ENCODE measurements at places on chromosomes 3 and 15.

DNA sequence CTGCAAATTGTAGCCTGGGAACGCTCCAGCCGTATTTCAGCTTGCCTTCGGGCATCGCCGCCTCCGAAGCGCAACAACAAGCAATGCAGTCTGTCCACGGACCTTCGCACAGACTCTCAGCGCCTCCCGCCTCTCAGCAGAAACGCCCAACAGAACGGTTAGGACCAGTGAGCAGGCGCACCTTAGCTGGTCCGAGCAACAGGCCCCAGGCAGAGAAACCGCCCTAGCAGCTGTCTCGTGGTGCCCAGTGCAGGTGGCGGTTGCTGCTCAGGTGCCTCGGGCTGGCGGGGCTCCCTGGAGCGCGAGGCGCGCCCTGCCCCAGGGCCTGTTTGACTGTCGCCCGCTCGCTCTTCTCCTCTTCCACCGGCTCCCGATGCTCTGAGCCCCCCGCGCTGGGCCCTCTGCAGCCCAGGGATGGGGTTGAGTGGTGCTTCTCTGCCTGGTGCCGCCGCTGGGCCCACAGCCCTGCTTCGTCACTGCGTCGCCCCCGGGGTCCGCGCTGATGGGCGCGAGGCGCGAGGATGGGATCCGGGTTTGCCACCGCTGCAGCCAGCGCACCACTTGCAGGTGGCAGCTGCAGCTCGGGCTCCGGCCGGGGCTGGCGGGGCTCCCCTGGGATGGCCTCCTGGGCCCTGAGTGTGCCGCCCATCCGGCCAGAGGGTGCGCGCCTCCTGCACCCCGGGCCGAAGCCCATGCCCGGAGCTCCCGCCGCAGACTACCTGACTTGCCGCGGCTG is 268.4 kb upstream of the FRG2C start:
- no peak for DNase-seq

DNA sequence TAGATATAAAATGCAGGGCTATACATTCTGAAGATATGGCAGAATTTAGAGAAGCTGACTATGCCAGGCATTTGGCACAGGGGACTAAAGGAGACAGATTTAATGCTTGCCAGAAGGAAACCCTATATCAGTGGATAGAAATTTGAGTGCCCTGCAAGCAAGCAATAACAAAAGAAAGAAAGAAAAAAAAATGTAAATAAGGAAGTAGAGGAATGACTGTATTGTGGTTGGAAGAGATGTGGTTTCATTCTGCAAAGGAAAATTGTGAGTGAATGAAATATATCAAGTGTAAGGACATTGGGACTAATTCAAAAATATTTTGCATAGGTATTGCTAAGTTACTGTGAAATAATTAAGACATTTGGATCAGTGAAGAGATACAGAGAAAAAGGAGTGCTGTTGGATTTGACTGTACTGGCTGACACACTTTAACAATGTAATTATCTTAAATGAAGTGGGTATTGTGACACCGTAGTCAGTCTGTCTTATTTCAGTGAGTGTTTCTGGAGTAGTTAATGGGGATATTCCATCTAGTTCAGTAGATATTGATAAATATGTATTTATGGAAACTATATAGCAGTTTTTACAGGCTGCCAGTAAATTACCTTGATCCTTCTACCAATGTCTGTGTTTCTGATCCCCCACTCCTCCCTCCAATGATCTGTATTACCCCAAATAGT is 418.2 kb downstream of the CNTN4 start:
- DNase-seq = no peak

DNA sequence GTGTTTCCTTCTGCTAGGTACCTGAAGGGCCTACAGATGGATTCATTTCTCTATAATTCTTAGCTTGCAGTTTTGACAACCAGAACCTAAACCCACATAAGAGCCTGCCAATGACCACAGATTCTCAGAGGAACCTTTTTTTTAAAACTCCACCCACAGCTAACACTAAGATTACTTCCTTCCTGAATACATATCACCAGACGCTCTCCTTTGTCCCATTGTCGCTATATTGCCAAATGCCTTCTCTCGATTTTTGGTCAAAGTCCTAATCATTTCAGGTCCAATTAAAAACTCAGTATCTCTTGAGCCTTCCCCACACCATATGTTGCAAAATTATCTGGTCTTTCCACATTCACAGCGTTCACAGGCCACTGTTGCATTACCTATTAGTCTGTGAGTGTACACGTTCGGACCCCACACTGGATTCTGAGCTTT is 12.4 kb downstream of the ZNF710 start:
- DNase-seq = no peak

GRCh38 chr3:52270252-52270754 is 8.1 kb downstream of the WDR82 start:
- no peak for DNase-seq

- DNase-seq = no peak
Measured at GRCh38 chr3:165852711-165853110, 15.5 kb upstream of the BCHE start.

- no peak for DNase-seq
Measured at GRCh38 chr3:123582315-123582714, 2.5 kb downstream of the HACD2 start.

GRCh38 chr15:45689616-45690015 is 54.8 kb downstream of the SQOR start:
- DNase-seq = no peak

DNA sequence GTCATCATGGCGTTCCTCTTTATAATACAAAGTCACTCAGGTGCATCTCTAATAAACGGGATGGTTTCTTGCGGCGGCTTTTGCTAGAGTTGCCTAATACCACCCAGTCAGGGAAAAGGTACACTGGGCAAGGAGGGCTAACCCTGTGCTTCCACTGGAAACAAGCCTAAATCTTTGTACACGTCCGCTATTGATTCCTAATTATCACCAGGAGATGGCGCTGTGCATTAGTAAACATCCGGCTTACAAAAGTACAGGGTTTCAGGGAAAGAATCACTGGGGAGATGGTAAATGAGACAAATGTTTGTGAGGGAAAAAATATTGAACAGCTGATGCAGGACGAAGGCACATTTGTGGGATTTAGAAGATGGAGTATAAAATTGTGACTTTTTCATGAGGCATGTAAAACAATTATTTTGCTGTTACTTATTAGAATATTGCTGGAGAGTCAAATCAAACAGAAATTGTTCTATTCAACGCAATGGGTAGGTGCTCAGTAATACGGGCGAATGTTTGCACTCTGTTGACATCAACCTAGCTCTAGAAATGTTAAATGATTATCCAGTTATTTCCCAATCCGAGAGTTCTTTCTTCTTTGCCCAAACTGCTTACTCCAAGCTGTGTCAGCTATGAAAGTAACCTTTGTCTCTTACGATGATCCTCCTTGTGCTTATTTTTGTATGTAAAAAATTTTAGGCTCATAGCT is 50.6 kb downstream of the GMNC start:
- DNase-seq = no peak

DNA sequence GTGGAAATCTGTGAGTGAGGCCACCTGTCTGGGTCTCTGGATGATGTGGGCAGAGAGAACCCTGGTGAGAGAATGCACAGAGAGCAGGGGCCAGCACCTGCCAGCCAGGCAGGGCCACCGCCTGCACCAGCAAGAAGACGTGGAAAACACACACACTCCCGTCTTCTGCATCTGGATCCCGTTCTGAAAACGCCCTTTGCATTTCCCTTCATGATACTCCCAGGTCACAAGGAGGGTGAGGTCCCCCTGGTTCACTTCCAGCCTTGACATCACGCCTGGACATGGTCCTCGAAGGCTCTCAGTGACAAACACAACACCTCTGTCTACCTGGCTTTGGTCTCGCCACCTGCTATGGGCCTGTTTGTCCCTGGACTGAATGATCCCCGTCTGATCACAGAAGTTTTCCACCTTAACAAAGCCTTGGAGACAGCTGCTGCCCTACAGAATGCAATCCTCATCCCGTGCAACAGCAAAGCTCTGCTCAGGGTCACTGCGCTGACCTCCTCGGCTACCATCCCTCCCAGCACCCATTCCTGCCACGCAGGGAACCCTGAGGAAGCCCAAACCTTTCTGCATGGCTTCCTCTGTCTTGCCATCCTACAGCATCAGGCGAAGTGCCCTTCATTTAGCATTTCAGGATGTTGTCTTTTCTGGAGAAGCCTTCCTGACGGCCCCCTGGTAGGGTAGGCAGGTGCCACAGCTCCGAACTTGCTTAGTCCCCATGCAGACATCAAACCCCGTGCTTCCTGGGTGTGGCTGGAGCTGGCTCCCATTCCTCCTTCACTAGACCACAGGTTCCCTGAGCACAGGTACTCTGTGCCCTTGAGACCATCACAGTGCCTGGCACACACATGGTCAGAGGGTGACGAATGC is 122.5 kb downstream of the ATP10A start:
- no peak for DNase-seq

DNA sequence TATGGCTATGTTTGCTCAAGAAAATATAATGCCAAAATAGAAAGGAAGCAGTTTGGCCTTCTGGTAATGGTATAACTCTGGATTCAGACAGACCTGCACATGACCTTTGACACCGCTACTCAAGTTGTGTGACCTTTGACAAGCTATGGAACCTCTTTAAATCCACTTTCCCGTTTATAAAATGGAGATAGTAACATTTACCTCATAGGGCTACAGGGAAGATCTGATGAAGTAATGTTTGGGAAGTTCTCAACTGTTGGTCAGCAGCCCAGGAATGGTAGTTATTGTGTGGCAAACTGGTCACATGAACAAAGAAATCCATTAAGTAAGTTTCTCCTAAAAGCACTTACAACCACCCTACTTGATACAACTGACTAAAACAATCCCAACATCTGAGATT is 95.1 kb upstream of the PHLDB2 start:
- no peak for DNase-seq

- DNase-seq = no peak
Measured at GRCh38 chr3:13866041-13866965, 13.6 kb downstream of the WNT7A start.

GRCh38 chr3:111885578-111885977 is 26.5 kb downstream of the PHLDB2 start:
- no peak for DNase-seq

- DNase-seq = no peak
Measured at GRCh38 chr3:120420928-120421551, 29.8 kb downstream of the FSTL1 start.

GRCh38 chr15:85752491-85752961 is 42.2 kb downstream of the KLHL25 start:
- no peak for DNase-seq

GRCh38 chr15:48298914-48299313 is 32.3 kb upstream of the DUT start:
- DNase-seq = no peak

- DNase-seq = no peak
Measured at GRCh38 chr3:54008099-54008498, 114.3 kb upstream of the CACNA2D3 start.

DNA sequence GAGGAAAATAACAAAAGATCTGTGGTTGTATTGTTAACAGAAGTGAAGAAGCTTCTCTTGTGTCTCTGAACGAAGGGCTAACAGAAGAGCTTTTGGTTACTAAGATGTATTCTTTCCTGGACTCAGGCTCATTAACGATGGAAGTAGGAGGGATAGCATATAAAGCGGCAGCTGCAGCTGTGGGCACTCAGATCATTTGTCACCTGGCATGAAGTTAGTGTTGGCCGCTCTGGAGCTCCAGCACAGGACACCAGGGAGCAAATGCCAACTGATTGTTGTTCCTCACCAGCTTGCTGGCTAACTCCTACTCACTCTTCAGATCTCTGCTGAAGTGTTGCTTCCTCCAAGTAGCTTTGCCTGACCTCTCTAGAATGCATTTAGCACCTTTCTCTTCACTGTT is 15.5 kb upstream of the SLITRK3 start:
- no peak for DNase-seq

- no peak for DNase-seq
Measured at GRCh38 chr15:91235376-91235775, 135.3 kb downstream of the SV2B start.

DNA sequence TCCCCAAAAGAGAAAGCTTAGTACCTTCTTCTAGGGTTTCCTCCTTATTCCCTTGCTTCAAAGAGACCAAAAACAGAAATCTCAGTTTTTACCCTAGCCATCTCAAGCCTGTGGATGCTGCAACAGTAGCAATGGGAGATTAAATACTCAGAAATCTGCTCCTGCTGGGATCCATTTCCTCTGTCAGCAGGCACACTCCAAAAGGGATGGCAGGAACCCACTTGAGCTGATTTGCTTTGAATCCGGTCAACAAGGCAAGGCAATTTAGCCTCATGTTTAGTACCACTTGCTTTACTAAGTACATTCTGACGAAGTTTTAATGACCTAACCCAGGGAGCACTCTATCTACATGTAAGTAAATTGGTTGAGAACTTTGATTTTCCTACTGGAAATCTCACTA is 590.0 kb upstream of the ADAMTS9 start:
- no peak for DNase-seq

DNA sequence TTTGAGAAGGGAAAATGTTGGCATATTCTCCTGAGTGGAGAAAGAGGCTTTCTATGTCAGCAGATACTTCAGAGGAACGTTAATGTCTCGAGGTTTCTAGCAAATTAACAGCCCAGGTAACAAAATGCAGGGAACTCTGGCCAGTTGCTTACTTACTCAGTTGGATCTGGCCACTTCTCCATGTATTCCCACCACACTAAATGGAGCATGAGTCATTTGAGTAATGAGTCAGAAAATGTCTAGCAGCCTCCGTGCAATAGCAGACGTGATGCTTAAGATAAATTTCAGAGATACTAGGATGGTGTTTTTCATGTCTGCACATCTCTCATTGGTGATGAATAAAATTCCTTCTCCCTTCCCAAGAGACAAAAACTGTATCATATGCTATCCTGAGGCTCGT is 671.5 kb downstream of the FHIT start:
- DNase-seq = no peak

DNA sequence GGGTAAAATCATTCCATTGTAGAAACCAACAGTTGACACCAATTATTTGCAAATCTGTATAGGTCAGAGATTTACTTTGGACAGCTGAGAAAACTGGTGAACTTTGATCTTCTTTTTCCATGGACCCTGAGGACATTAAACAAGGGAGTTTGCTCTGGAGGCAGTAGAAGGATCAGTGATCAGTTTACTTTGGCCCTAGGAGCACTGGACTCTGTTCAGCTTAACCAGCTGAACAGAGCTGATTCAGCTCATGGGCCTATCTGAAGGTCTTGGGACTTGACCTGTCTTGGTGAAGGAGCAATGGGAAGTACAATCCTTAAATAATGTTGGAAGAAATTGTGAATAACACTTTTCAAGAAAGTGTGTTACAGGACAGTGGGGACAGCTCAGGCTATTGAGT is 15.2 kb upstream of the TF start:
- DNase-seq = no peak

GRCh38 chr3:65676580-65676979 is 362.1 kb downstream of the MAGI1 start:
- DNase-seq = no peak

- DNase-seq = no peak
Measured at GRCh38 chr3:48859206-48859605, 11.5 kb upstream of the PRKAR2A start.

DNA sequence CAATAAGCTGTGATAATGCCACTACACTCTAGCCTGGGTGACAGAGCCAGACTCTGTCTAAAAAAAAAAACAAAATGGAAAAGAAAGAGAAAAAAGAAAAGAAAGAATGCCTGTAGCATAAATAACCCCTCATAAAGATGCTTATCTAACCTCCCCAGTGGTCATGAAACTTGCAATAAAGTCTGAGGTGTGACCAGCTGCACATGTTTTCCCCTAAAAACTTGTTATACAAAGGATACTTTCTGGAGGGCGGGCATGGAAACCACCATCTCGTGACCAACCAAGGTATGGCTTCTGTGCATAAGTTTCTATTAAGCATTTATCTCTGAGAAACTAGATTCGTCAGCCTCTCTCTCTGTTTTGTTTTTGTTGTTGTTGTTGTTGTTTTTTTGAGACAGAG is 21.8 kb downstream of the CCDC32 start:
- DNase-seq = no peak

- no peak for DNase-seq
Measured at GRCh38 chr3:97705764-97706163, 58.8 kb upstream of the ARL6 start.
